ENCODE measurements at places on chromosomes 11 and 22.

- peak; percentile 78 for DNase-seq
Observed at GRCh38 chr11:62671608-62672389, at the start of the genes LBHD1 and UQCC3. TSS of gene LBHD1 (minus strand) at chr11:62672267. CDS start at chr11:62670031, 2,236 bp downstream. TSS of gene UQCC3 (plus strand) at chr11:62671673. CDS start at chr11:62671746, 73 bp downstream.

- DNase-seq, result no peak
Observed at GRCh38 chr11:20926799-20927540, 257.6 kb downstream of the NELL1 start.

- no peak for DNase-seq
Observed at GRCh38 chr11:104410336-104410735, 246.4 kb upstream of the PDGFD start.

GRCh38 chr11:3160252-3161031, 4.7 kb downstream of the OSBPL5 start:
- peak; percentile 88 for DNase-seq

GRCh38 chr11:46357483-46357936, 10.2 kb downstream of the DGKZ start:
- no peak for DNase-seq

DNA sequence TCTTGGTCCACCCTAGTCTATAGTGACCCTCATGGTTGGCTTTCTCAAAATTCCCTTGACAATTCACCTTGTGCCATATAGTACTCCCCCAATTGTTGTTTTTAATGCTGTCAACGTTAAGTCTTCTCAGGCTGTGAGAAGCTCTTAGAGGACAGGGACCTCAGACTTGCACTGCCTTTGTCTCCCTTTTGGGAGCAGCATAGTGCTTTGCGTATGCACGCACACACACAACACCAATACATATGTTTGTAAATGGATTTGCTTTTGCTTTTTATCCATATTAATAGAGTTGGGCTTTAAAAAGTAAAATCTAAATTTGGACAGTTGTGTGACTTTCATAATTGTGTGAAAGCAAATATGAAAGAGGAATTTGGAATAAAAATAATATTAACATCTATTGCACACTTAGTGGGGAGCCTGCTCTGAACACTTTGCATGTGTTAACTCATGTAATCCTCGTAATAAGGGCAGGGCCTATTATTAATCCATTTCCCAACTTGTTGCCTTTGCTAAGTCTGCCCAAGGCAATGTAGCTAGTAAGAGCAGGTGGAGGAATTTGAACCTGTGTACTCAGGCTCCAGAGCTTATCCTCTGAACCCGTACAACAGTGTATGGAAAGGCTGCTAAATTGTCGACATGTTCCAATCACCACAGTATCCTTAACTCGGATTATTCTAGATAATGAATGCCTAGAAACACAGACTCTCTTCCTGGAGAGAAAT, 257.7 kb upstream of the NARS2 start:
- DNase-seq, result no peak

GRCh38 chr22:43654271-43654670, 157.8 kb downstream of the EFCAB6 start:
- DNase-seq, result no peak

DNA sequence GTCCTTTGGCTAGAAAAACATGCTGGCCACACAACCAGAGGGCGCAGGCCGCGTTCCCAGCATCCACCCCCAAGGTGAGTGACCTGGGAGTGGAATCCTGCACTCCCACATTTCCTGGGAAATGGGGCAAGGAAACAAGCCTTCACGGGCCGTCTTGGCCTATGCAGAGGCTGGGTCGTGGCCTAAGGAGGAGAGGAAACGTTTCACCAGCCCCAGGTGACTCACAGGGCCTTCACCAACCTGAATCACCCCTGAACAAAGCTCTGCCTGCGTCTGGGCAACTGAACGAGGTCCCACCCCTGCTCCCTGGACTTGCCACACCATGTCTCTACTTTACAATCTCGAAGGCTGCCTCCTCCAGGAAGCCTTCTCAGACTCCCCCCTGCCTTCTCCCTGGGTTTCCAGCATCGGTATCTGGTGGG, 13.2 kb downstream of the MYH9 start:
- no peak for DNase-seq

GRCh38 chr11:83037877-83038276, 33.8 kb downstream of the RAB30 start:
- DNase-seq, result no peak

- peak; percentile 29 for DNase-seq
Observed at GRCh38 chr11:96045622-96046456, 121.9 kb upstream of the MTMR2 start.

GRCh38 chr22:30304495-30305244, 15.4 kb upstream of the CASTOR1 start:
- DNase-seq, result no peak

DNA sequence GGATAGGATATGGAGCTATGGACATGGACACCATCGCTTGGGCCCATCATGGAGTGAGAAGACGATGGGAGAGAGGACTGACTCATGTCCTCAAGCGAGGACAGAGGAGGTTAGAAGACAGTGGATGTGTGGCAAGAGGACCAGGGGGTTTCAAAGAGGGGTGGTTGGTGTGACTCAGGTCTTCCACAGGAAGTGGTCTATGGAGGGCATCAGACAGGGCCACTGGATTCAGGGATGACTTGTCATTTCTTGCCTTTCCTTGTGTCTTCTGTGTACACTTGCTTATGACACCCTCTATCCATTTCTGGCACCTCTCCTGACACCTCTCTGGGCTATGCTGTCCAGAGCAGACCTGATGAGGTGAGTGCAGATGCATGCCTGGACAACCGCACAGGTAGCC, 115.4 kb downstream of the OSBP2 start:
- no peak for DNase-seq

DNA sequence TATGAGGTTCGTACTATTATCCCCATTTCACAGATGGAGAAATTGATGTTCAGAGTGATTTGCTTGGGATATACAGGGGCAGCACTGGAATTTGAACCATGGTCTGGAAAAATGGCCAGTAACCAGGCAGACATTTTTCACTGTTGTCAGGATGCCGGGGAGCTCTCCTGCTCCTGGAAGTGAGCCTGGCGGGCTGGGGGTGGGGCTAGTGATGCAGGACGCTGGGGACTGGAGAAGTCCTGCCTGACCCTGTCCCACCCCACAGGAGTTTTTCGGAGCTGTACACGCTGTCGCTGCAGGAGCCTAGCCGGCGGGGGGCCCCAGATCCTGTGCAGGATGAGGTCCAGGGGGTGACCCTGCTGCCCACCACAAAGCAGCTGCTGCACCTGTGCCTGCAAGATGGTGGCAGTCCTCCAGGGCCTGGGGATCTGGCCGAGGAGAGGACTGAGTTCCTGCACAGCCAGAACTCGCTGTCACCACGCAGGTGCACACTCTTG, 11.1 kb downstream of the SIPA1 start:
- DNase-seq, result peak; percentile 32

- no peak for DNase-seq
Observed at GRCh38 chr11:111447112-111447471, 65.1 kb downstream of the BTG4 start.

DNA sequence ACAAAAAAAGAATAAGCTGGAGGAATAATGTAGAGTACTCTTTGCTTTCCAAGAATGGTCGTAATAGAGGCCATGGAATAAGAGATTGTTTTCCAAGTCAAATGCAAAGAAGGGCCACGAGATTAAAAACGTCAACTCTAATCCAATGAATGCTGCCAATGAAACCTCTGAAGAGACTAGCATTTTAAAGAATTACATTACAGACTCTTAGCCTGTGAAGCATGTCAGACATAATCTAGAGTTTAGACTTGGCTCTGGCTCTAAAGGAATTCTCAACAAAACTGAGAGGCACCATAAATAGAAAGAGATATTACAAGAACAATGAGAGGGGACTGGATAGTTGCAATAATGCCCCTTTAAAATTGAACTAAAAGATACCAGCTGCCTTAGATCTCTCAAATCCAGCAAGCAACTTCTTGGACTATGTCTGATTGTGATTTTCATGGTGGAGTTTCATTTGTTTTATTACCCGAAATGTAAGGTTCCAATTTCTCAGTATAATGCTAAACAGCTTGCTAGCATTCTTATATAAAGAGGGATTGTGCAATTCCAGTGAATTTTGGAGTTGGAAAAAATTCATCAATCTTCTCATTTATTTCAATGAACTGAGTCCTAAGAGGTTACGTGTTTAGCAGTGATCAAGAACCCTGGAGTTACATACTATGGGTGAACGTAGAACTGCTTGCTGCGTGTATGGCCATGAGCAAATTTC, 5.6 kb downstream of the ETS1 start:
- no peak for DNase-seq

- DNase-seq, result no peak
Observed at GRCh38 chr22:30596886-30597285, 5.2 kb upstream of the PES1 start.
